ENCODE measurements at places on chromosomes 11 and 22. TPM values are rescaled to one million over a fixed set of nuclear protein-coding genes. Genes with fewer than 3 reads are reported as not detected.
A peak's percentile ranks its signal among the peaks of the same experiment; 100 is the strongest.

DNA sequence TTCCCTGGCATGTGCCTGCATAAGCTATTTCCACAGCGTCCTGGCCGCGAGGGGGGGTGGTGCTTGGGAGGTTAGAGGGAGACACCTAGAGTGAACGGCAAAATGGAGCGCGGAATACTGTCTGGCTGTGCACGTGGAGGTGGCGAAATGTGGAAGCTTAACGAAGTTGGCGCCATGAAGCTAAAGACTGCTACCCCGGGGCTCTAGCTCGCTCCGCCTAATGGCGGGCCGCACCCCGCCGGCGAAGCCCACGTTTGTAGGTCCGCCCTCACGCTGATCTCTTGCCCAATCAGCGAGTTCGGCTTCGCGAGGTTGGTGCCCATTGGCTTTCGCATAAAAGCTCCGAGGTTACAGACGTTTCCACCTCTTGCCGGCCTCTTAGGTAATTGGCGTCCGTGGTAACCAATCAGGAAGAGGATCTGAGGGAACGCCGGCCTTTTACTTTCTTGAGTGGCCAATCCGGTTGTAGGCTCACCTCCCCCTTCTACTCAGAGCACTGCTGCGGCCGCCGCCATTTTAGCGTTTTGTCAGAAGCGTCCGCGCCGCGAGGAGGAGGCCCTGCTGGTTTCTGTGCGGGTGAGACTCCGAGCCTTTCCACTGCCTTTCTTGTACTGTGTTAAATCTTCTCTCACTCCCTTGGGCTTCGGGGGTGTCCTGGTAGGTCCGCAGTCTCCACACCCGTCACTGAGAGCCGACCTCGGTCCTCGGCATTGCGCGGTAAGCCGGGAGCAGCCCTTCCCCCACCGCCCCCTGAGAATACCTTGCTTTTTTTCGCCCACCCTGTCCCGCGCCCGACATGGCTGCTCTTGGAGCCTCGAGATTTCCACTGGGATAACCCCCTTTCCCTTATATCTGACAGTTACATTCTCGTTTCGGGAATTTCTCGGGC lies at the start of gene RBM4:
TSS of gene RBM4 (plus strand) at position 527 of the 889 bp plus-strand sequence. CDS start 1,009 bp downstream, outside the sequence.
- DNase-seq, result peak; percentile 99
- H3K4me3 ChIP-seq, result peak within 1 kb of the TSS; percentile 82
- no peaks in the 10 kb centered on the region for H3K27me3 ChIP-seq
- H3K27ac ChIP-seq, result peak within 1 kb of the TSS; percentile 89

The KCNJ1 gene
- total RNA-seq, result not detected

The IGLL5 gene
- 18.8 TPM for total RNA-seq

DNA sequence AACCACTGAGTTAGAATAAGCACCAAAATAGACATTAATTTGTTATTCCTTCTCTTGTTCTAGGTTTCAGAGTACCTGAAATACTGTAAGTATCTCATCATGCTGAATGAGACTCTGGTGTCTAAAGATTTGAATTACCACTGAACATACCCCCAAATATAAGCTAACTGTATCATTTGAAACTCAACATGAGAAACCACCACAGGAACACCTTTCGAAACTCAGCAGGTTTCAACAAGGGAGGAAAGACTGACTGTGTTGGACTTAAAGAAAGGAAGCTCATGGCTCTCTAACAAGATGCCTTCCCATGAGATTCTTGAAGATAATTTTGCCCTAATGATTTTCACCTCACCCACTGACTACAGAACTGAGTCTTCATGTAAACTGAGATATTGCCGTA lies 37.0 kb downstream of the PRCP start:
- no peak for DNase-seq
- no peaks in the 10 kb centered on the region for H3K27me3 ChIP-seq
- no peak overlapping the region for H3K27ac ChIP-seq
- H3K4me3 ChIP-seq, result no peak overlapping the region
- no peaks in the 10 kb centered on the region for H3K36me3 ChIP-seq
- no peaks in the 10 kb centered on the region for H3K4me1 ChIP-seq

- H3K4me1 ChIP-seq, result no peaks in the 10 kb centered on the region
- no peak for DNase-seq
- H3K27me3 ChIP-seq, result no peaks in the 10 kb centered on the region
- no peaks in the 10 kb centered on the region for H3K36me3 ChIP-seq
- H3K27ac ChIP-seq, result no peak overlapping the region
These were observed 56.3 kb upstream of the PHOX2A start for GRCh38 chr11:72300268-72300667.

The CSF2RB gene
- 2.1 TPM for total RNA-seq
